ENCODE measurements at places on chromosomes 3 and 15. TPM values are rescaled to one million over a fixed set of nuclear protein-coding genes. Genes with fewer than 3 reads are reported as not detected.

Gene KBTBD8
- 3.8 TPM for total RNA-seq

DNA sequence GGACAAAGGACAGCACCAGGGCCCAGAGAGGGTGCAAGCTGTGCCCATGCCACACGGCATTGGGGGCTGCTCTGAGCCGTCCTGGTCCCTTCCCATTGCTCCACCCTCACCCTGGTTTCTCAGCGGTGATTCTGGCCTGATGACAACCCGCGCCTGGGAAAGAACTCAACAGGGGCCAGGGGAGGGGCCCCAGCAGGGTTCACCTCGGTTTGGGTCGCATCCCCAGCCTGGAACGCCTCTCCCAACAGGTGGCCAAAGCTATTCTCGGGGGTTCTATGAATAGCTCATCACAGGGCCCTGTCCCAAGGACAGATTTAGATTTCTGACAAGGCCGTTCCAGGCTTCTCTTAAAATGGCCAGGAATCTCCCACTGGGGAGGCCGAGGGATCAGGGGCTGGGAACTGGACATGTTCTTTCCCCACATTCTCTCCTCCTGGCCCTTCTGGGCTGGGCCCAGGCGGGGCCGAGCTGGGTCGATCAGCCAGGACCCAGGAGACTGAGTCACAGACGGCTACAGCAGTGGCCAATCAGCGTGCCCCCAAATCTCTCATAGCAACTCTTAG, 17.9 kb downstream of the GRIP2 start:
- no peak for DNase-seq

DNA sequence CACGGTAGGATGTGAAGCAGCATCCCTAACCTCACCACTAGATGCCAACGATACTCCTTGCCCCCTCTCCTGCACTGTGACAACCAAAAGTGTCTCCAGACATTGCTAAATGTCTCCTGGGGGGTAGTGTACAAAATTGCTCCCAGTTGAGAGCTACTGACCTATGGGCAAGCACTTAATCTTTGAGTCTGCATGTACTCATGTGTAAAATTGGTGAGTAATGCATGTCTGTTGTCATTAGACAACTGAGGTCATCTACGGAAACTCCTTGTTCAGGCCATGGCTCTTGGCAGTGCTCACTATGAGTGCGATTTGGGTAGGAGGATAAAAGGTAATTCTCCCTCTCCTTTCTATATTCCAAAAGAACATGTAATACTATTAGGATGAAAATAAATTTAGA, 29.2 kb downstream of the PDHB start:
- no peak for DNase-seq

GRCh38 chr3:192986379-192986778, 68.7 kb upstream of the MB21D2 start:
- no peak for DNase-seq

Gene IL20RB
- total RNA-seq: 0.42 TPM

- DNase-seq: no peak
Observed at GRCh38 chr3:159380891-159381290, 579.0 kb downstream of the MFSD1 start.

GRCh38 chr15:87940768-87941167, 315.8 kb downstream of the NTRK3 start:
- DNase-seq: no peak

- DNase-seq: no peak
Observed at GRCh38 chr3:149101641-149102040, 15.3 kb upstream of the HLTF start.

DNA sequence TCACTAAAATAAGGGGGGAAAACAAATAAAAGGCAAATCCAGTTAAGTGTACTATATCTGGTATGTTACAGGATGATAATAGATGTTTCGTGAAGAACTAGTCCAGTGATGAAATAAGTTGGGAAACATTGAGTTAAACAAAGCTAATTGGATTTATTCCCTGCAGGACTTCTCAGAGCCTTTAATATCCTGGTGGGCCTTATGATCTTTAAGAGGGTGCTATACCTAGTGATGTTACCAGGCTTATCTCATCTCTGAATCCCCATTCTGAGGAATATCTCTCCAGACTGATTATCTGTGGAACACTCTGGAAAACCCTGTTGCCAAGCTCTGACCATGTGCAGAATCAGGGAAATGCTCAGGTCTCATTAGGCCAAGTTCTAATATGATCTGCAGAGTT, 54.8 kb upstream of the POMGNT2 start:
- DNase-seq: no peak

- no peak for DNase-seq
Observed at GRCh38 chr3:49567406-49567805, 13.1 kb downstream of the BSN start.

Gene A4GNT
- total RNA-seq: not detected

DNA sequence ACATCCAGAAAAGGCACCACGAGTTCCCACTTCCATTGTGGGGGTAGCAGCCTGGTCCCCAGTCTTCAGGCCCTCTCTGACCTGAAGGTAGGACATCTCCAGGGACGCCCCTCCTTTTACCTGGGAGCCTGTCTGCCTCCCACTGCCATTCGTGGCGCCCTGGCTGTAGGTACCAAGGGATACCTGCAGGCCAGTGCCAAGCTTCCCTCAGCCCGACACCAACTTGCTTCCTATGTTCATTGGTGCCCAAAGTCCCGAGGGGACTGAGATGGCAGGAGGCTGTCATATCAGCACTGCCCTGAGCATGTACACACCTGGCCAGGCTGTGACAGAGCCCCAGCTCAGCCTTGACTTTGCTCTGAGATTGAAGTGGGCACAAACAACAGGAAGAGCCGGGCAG, 137.3 kb upstream of the CNTN3 start:
- DNase-seq: no peak

- no peak for DNase-seq
Observed at GRCh38 chr3:2041931-2042330, 56.7 kb upstream of the CNTN4 start.

DNA sequence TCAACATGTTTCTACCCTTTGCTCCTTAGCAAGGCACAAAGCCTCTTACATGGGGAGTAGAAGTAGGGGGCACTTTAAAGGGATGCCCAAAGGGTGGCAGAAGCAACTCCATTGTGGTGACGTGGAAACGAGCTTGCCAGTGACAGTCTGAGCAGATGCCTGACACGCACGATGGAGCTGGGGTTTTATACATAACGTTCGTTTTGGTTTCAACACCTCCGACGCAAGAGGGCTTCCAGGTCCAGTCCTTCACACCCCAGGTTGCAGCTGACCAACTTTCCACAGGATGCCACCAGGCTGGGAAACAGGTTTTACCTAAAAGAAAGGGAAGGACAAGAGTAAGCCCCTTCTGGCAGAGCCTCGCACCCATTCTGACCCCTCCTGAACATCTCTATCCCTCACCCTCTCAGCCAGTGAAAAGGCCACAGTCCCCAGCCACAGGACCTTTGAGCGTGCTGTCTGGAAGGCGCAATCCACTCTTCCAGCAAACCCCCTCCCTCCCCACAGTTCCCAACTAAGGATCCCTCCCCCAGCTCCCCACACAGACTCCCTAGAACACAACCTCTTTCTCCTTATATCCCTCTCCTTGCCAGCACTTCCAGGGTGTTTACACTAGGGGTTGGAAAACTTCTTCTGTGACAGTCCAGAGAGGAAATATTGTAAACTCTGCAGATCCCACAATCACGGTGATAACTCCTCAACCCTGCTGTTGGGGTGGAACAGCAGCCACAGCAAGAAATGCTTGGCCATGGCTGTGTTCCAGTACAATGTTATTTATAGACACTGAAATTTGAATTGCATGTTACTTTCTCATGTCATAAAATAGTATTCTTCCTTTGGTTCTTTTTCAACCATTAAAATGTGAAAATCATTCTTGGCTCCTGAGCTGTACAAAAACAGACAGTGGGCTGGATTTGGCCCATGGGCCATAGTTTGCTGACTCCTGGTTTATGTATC, 36.2 kb downstream of the FAM174B start:
- no peak for DNase-seq

DNA sequence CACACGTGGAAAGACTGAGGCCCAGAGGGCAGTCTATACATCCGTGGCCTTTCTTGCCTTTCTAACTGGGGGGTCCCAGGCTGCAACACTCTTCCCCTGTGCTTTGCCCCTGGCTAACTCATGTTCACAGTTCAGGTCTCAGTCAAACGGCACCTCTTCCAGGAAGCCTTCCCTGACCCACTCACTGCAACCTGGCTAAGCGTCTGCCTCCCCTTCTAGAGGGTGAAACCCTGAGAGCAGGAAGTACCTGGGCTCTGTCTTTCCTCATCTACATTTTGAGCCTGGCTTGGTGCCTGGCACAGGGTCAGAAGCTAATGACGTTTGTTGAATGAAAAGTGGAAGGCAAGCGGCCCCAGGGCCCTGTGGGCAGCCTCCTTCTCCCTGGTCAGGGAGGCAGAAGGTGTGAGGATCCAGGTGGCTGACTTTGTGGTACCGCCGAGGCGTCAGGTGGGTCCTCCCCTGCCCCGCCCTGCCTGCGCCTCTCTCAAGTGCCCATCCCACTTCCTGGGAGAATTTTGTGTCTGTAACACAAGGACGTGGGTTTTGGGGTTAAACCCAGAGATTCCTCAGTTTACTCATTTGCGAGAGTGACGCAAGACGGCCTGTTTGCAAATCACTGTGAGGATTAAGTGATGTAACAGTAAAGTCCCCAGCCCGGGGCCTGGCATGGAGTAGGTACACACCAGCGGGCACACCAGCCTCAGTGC, 32.1 kb downstream of the DNASE1L3 start:
- DNase-seq: no peak

DNA sequence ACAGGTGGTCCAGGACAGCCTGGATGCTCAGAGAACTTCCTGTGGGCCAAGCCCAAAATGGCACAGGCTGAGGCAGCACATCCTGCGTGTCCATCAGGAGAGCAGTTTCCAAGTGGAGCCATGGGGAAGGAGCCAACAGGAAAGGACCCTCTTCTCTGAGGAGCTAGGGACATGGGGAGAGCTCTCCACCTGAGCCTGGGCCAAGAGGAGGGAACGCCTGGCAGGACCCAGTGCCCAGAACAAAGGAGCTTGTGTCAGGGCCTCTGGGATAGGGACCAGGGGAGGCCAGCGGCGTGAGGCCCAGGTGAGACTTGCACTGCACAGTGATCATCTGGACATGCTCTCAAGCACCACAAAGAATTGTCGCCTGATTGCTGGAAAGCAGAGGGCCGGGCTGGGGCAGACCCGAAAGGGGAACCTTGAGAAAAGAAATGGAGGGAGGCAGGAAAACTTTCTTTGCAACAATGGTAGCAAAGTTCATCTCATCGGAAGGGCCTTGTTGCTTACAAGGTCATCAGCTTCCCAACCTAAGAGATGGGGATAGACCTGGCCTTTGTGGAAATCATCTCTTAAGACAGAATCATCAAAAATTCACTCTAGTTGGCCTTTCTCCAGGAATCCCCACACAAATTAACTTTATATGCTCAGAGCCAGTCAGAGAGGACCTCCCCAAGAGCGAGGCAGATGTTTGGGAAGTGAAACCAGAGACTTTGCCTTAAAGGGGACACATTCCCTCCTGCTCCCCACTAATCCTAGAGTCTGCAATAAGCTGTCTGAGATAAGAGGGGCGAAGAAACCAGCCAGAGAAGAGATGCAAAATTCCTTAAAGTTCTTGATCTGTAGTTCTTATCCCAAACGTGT, 47.7 kb upstream of the HES1 start:
- no peak for DNase-seq

- DNase-seq: no peak
Observed at GRCh38 chr3:45472795-45473194, 84.4 kb downstream of the LARS2 start.

DNA sequence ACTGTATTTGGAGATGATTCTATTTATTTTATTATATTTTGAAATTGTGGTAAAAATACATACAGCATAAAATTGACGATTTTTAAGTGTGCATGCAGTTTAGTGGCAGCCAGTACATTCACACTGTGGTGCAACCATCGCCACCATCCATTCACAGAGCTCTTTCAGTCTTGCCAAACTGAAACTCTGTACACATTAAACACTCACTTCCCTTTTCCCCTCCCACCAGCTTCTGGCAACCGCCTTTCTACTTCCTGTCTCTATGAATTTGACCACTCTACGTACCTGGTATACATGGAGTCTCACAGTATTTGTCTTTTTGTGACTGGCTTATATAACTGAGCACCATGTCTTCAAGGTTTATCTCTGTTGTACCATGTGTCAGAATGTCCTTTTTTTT, 303.3 kb upstream of the ATP10A start:
- DNase-seq: no peak

DNA sequence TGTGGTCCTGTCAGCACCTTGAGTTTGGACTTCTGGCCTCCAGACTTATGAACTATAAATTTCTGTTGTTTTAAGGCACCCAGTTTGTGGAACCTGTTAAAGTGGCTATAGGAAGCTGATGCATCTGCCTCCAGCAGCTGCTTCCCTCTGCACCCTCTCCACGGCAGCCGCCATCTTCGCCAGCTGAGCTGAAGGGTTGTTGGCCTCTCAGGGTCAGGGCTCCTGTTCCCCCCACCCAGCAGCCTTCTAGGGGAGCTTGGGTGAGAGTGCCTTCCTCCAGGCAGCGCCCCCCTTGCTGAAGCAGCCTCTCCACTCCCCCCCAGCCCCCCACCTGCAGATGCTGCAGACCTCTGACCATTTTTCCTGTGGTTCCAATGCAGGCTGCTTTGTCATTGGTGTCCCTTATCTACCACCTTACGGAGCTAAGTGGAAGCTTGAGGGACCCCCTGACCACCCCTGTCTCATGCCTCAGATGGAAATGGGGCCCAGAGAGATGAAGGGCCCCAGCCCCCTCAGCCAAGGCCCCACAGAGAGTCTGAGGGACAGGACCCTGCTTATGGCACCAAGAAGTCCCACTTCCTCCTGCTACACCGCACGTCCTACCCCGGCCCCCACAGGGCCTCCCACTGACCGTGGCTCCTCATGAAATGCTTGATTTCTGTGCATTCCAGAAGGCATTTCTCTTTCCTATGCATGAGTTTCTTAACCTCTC, 61.4 kb upstream of the TLE3 start:
- no peak for DNase-seq
